ENCODE measurements at places on chromosomes 5 and 9.

DNA sequence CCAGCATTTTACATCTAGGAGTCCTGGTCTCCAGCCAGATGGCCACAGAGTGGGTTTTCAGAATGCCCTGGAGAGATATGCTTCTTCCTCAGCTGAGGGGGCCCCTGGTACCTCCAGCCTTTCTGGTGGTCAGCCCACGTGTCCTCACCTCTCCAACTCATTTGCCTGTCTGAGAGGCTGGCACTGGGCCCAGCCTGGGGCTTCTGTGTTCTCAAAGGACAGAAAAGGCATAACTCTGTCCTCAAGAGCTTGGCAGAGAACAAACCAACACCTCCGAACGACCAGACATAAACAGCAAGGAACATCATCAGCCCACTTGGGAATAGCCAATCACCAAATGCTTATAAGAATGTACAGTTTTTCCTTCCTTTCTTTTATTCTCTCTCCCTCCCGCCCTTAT is 17.1 kb downstream of the ENG start:
- DNase-seq = peak; percentile 39

- no peak for DNase-seq
Measured at GRCh38 chr5:136036293-136036911, 7.6 kb downstream of the TGFBI start.

GRCh38 chr5:143110591-143110990 is 292.9 kb downstream of the NR3C1 start:
- peak; percentile 17 for DNase-seq

DNA sequence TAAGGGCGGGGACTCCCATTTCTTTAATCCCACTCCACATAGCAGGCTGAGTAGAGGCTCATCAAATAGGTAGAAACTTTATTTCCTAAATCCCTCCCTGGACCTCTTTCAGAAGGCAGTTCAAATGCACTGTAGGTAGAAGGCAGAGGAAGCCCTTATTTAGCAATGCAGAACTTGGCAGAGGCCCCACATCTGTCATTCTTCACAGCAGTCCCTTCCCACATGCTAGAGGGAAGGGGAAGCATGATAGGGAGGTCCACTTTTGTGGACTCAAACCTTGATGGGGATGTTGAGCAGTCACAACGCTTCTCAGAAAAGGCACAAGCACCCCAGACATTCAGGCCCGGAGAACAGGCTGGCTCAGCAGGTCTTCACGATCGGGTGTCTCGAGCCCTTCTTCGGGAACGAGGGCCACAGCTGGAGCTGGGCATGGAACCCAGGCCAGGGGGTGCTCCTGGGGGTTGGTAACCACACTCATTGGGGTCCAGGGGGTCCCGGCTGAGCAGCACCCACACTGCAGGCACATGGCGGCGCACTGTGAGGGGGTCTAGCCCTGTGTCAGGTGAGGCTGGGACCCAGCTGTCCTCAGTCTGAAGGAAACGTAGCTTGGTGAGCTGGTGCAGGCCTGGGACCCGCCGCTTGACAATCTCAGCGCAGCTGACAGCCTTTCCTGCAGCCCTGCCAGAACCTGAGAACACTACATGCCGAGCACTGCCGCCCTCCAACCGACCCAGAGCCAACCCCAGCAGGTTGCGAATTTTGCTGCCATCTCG is 1.3 kb downstream of the RPP25L start:
- peak; percentile 47 for DNase-seq

GRCh38 chr5:151855701-151856100 is 69.0 kb downstream of the GLRA1 start:
- DNase-seq = no peak

DNA sequence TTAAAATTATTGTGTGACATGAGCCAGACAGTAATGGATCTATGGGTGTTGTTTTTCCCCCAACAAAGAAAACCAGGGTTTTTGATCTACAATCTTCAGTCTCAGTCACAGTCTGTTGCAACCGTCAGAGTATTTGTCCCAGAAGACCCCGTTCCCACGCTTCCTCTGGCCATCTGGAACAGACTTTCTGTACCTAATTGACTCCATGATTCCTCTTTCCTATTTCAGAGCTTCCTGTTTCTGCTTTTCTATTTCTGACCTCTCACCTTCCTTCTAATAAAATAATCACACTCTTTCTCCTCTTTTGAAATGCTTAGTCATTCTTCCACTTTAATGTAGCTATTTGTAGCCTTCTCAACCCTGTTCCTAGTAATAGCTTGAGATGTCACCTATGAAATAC is 1044.8 kb downstream of the DTWD2 start:
- no peak for DNase-seq

- DNase-seq = no peak
Measured at GRCh38 chr5:179310439-179311090, 34.7 kb downstream of the ADAMTS2 start.

- DNase-seq = no peak
Measured at GRCh38 chr9:123418506-123418905, 62.5 kb downstream of the CRB2 start.

DNA sequence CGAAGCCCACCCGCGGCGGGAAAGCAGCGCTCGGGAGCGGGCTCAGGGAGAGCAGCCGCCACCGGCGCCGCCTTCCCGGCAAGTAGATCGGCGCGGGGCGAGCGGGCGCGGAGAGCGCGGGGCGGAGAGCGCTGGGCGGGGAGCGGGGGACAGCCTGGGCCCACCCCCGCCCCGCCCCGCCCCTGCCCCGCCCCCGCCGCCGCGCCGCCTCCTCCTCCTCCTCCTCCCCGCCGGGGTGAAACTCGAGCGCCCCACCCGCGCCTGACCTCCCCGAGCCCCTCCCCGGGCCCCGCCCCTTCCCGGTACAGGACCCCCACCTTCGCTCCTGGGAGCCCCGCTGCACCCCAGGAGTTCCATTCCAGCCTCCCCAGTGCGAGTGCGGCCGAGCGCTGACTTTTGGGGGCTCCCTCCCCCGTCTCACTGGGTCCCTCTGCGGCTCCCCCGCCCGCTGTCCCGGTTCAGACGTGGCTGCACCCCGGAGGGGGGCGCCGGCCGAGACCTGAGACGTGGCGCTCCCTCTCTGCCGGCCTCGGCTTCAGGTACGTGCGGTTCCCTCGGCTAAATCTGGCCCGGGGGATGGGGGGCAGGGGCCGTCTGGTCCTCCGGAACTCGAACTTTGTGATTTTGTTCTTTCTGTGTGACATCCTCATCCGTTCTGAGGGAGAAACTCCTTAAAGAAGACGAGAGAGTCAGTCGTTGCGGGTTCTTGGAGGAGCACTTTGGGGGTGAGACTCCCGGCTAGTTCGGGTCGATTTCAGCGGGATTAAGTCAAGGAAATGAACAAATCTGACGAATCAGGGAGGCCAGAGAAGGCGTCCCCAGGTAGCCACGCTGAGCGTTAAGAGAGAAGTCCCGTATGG is at the start of gene SEMA5A:
SEMA5A (minus strand) TSS at position 84 of the 860 bp plus-strand sequence. CDS start 166,129 bp downstream, outside the sequence.
- DNase-seq = peak; percentile 80

- peak; percentile 72 for DNase-seq
Measured at GRCh38 chr5:10524376-10525123, 39.3 kb upstream of the ANKRD33B start.

GRCh38 chr9:118985851-118986250 is 383.4 kb downstream of the BRINP1 start:
- DNase-seq = no peak

GRCh38 chr9:108434502-108434901 is 421.3 kb downstream of the ACTL7B start:
- peak; percentile 35 for DNase-seq

DNA sequence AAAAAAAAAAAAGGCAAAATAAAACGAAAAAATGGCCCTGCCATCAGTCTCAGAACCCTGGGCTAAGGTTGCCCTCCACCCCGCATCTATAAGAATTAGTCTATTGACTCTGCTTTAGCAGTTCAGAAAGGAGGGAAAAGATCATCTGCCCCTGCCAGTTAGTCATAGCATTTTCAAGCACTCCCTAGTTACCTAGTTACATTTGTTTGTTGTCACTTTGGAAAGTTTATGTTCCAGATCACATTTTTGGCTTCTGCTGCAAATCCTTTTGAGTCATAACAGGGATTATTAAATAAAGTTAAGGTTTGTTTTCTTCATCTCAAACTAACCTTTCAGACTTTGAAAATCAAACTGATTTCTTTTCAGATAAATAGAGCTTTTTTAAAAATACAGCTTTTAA is 52.1 kb downstream of the AQP7 start:
- DNase-seq = peak; percentile 84

DNA sequence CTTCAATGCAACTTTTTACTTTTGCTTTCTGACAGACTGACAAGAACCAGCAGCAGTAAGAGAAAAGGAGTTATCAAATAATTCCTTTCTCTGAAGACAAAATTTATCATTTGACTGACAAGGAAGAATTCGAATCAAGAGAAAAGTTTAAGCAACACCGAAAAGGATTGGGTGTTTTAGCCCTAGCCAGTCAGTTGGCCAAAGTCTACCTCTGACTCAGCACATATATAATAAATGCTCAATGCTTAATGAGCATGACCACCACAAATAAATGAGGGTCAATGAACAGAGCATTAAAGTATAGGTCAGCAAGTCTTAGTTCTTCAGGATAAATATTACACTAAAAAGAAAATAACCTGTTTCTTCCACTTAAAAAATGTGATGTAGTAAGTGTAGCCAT is 1603.5 kb upstream of the C9orf72 start:
- DNase-seq = no peak

DNA sequence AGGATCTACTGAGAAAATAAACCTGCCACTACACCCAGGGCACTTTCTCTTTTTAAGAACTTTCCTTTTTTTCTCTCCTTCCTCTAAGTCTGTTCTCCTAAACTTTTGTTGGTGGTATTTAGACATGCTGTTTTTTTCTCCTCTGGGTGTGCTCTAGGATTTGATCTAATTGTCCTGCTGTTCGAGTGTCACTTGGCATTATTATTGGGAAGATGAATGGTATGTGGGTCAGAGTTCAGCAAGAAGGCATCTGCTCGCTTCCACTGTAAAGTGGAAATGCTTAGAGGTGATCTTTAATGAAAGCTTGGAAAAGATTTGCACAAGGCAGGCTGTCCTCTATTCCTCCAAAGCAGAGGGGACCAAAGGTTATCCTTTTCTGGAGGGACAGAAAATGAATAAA is 1.3 kb upstream of the PLPPR1 start:
- DNase-seq = no peak

DNA sequence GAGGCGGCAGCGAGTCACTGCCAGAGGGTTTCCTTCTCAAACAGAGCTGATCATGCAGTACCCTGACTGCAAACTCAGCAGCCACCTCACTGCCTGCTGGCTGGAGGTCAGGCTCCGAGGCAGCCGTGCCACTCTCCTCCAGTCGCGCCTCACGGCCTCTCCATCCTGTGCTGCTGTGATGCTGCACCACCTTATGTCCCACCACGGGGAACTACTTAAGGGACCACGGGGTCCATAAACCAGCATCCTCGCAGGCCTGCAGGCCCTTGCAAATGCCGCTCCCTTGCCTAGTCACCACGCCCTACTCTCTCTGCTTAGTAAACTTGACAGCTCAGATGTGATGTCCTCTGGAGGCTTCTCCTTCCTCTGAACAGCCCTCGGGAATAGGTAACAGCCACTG is 99.2 kb downstream of the CRB2 start:
- DNase-seq = no peak

- peak; percentile 43 for DNase-seq
Measured at GRCh38 chr5:159525117-159525516, 194.8 kb upstream of the IL12B start.

DNA sequence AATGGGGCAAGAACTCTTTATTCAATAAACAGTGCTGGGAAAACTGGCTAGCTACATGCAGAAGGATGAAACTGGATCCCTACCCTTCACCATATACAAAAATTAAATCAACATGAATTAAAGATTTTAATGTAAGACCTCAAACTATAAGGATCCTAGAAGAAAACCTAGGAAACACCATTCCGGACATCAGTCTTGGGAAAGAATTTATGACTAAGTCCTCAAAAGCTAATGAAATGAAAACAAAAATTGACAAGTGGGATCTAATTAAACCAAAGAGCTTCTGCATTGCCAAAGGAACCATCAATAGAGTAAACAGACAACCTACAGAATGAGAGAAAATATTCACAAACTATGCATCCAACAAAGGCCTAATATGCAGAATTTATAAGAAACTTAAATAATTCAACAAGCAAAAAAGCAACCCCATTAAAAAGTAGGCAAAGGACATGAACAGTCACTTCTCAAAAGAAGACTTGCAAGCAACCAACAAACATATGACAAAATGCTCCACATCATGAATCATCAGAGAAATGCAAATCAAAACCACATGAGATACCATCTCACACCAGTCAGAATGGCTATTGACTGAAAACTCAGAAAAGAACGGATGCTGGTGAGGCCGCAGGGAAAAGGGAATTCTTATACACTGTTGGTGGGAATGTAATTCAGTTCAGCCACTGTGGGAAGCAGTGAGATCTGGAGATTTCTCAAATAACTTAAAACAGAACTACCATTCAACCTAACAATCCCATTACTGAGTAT is 104.3 kb upstream of the MAP3K1 start:
- peak; percentile 54 for DNase-seq

DNA sequence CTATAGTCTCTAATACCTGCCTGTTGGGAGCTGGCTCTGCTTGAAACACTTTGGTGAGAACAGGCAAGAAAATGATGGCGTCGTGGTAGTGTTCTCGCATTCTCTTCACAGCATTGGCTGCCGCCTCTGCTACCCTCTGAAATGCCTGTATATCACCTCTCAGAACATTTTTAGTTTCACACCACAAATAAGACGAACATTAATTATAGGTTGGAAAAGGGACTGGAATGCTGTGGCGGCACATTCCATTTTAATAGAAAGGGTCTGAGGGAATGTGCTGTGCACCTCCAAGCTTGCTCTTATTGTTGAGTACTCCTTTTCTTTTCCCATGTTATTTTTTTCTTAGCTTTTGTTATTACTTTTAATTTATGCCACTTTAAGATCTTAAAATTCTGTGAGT is 134.6 kb upstream of the HMHB1 start:
- no peak for DNase-seq

GRCh38 chr9:133148199-133149129 is 15.2 kb downstream of the GBGT1 start:
- peak; percentile 38 for DNase-seq

GRCh38 chr9:4366591-4367330 is 66.9 kb upstream of the GLIS3 start:
- peak; percentile 69 for DNase-seq

- DNase-seq = no peak
Measured at GRCh38 chr5:42819745-42820144, 8.1 kb upstream of the SELENOP start.

GRCh38 chr9:134342746-134343115 is 16.5 kb downstream of the RXRA start:
- no peak for DNase-seq

DNA sequence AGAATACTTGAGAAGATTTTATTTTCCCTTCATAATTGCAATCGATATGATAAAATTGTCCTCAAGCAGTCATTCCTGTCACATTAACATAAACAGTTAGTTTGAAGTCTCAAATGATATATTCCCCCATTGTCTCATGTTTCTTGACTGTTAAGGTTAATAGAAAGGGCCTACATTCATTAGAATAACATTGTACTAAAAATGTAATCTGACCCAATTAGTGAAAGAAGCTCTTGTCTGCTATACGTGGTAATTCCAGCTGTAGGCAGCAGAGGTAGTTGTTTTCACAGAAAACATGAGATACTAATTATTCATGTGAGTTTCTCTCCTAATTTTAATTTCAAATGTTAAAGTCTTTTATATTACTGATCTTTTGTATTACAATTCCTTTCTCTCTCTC is 25.9 kb upstream of the AP3B1 start:
- DNase-seq = peak; percentile 74

GRCh38 chr9:132125944-132126679 is 35.7 kb upstream of the NTNG2 start:
- DNase-seq = no peak

All from choroid plexus epithelial cell (primary cell).